ENCODE measurements at places on chromosomes 7 and 10.

- DNase-seq, result no peak
Measured at GRCh38 chr7:111871283-111871682, 309.0 kb upstream of the IMMP2L start.

DNA sequence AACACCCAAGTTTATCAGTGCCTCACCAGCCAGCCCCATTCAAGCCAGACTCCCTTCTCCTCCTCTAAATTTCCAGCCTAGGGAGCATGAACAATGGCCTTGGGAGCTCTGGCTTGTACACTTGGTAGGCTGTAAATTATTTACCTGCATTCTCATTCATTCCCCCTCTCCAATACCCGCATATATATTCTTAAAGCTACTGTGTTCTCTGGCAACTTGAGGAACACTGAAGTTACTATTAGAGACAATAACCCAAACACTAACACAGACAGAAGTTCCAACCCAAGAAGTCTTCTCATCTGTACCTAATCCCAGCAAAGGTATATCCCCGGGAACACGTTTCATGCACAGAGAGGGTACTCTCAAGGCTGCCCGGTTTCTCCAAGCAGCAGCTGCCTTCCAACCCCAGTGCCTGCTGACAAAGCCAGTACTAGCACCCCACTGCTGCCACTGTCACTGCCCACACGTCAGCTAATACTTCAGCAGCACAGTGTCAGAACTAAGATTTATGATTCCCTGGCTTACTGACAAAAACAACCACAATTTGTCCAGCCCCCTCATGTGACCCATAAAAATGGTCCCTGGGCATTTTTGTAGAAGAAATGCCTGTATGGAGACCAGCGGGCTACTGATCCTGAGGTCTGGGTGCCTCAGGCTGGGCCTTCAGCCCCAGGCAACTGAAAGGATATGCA, 3.1 kb downstream of the WDR91 start:
- no peak for DNase-seq

DNA sequence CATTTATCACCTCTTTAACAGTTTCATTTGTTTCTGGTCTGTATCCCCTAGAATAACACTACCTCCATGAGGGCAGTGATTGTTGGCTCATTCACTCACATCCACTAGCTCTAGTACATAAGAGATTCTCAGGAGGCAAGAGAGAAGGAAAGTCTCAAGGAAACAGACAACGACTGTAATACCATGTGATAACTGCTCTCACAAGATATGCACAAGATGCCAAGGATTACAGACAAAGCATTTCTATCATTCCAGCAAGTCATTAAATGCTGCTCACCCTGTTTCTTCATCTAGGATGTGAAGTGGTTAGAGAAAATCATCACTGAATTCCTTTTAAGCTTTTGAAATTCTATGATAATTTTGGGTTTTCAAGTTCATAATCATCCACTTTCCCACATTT, 115.3 kb downstream of the HIBADH start:
- DNase-seq, result no peak

DNA sequence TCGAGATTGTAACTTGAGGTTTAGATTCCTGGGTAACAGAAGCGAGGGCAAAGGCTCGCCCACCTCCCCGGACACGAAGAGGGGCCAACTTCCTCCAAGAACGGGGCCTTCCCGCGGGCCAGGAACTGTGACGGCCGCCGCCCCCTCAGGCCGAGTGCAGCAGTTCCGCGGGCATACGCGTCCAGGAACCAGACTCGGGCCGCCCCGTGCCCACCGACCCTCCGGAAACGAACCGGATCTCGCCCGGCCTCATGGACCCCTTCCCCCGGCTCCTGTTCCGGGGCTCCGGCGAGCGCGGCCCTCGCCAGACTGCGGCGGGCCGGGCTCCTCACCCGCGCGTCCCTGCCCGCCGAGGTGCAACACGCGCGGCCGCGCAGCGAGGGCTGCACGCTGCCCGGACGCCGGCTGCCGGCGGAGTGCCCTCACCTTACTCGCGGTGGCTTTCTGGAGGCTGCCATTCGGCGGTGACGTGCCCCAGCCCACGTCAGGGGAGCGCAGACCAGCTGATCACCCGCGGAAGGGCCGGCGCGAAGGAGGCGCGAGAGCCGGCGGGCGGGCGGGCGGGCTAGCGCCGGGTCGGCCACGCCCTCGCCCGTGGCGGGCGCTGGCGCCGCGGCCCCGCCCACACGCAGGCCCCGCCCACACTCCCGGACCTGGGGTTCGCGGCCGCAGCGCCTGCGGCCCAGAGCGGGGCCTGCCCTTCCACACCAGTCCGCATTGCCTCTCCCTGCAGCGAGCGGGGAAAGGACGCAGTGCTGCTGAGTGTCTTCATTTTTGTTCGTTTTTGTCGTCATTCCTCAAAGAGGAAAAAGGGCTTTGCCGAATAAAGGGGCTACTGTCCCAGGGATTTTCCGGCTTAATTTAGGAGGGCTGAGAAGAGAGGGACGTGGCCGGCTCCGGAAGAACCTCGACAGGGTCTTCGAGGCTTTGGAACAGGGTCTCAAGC, at the start of gene XPNPEP1:
Gene XPNPEP1 (minus strand): TSS at position 536 of the 946 bp plus-strand sequence. CDS start 78 bp downstream, at position 458.
- peak; percentile 44 for DNase-seq
